ENCODE measurements at places on chromosomes 4 and X.
A peak's percentile ranks its signal among the peaks of the same experiment; 100 is the strongest.

DNA sequence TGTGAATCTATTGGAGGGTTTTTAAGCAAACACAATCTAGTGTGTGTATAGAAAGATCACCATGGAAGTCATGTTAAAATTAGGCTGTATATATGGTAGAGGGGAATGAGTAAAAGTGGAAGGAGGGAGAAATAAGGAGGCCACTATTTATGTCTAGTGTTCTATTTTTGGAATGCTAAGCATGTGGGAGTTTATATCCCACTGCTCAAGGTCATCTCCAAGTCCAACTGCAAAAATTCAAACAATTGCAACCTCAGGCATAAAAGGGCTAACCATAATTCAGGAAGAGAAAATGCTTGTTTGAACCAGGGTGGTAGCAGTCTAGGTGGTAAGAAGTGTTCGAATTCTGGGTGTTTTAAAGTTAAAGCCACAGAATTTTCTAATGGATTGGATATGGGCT, 39.2 kb downstream of the SERPINA7 start:
- no peak for DNase-seq

GRCh38 chr4:17448689-17449088, 63.2 kb downstream of the QDPR start:
- DNase-seq = no peak

GRCh38 chr4:89657931-89658700, 178.8 kb downstream of the SNCA start:
- no peak for DNase-seq

GRCh38 chr4:139593091-139593564, 37.1 kb upstream of the SETD7 start:
- DNase-seq = peak; percentile 56

- DNase-seq = no peak
Observed at GRCh38 chrX:129262912-129263311, 260.4 kb downstream of the SMARCA1 start.

DNA sequence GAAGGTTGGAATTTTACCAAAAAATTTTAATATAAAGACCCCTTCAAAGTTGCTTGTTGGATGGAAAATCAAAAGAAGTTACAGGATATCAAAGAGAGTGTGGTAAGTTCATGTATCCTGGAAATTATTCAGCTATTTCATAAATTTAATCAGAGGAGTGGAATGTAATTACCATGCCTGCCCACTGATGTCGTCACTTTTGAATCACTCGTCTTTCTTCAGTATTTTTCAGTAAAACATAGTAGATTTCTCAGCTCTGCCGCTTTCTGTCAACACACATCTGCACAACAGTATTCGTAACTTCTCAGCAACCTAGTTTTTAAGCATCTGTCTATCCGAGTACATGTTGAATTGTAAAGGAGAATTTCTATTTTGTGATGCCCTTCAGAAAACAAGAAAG, 2163.0 kb upstream of the AGA start:
- DNase-seq = no peak

- no peak for DNase-seq
Observed at GRCh38 chr4:94523617-94524016, 71.9 kb downstream of the PDLIM5 start.

DNA sequence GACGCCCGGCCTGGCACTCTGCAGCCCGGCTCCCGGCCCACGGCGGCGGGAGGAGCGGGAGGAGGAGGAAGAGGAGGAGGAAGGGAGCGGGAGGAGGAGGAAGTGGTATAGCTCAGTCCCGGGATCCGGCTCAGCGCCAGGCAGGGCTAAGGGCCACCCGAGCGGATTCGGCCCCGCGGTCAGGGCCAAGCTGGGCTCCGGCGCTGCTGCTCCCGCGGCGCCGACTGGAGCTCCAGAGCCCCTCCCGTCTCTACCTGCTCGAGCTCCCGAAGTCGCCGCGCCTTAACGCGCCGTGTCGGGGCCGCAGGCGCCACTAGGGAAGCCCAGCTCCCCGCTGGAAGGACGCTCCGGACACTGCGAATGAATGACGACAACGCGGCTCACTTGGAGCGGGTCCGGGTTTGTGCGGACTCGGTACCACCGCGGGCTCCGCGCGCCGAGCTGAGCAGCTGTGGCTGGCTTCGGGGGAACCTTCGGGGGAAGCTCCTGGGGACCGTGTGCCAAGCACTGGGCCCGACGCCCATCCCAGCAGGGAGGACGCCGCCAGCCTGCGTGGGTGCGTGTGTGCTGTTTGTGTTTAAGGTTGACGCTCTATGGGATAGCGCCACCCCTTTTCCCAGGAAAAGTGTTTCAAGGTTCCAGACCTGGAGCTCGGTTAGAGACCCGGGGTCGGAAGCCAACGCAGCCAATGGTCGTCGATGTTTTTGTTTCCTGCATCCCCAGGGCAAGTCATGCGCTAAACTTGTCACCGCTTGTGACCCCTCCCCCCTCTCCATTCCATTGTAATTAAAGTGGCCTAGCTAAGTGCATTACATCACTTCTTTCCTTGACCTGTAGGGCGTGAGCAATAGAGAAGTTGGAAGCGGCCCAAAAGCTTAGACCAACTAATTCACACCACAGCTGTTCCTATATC, at the start of gene TBC1D9:
Gene TBC1D9, minus strand, starts transcription at position 67 of the 913 bp plus-strand sequence. CDS start 340 bp downstream, outside the sequence.
- peak; percentile 97 for DNase-seq

DNA sequence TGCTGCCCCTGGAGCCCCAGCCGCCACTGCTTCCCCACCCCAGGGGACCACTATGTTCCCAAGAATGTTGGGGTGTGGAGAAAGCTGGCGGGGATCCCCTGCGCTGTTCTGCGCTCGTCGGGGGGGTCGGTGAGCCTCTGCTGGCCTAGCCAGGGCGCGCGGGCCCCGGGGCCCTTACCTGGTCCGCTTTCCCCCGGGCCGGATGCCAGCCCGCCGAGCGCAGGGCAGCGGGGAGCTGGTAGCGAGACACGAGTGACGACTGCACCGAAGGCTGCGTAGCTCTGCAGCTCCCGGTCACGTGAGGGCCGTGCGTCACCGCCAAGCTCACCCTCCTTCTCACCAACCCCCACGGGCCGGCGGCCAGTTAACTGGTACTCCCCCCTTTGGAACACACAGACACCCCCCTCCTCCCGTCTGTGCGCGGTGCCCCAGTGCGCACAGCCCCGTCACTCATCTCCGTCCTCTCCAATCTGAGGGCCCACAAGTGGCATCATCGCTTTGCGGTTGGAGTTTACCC, at the start of gene BEX1:
Gene BEX1, minus strand, starts transcription at position 254 of the 517 bp plus-strand sequence. CDS start 897 bp downstream, outside the sequence.
- DNase-seq = peak; percentile 56

GRCh38 chr4:88012647-88013046, 5.2 kb downstream of the PKD2 start:
- no peak for DNase-seq

- no peak for DNase-seq
Observed at GRCh38 chrX:67693928-67694327, 150.1 kb downstream of the AR start.

GRCh38 chr4:1638873-1639272, 45.2 kb downstream of the FAM53A start:
- no peak for DNase-seq

- no peak for DNase-seq
Observed at GRCh38 chr4:102862016-102862415, 6.8 kb upstream of the CISD2 start.

- peak; percentile 73 for DNase-seq
Observed at GRCh38 chrX:53048169-53049126, at the start of gene GPR173. TSS of gene GPR173 (plus strand) at chrX:53048789. CDS start at chrX:53076622, 27,833 bp downstream.

- DNase-seq = no peak
Observed at GRCh38 chr4:3225071-3225850, 23.7 kb upstream of the MSANTD1 start.

Measured in ELF-1 (cell line).